NCI-H446 treated with DMSO at 0.1 percent for 48 hours (cell line): ENCODE measurements at places on chromosomes 16 and 17.

DNA sequence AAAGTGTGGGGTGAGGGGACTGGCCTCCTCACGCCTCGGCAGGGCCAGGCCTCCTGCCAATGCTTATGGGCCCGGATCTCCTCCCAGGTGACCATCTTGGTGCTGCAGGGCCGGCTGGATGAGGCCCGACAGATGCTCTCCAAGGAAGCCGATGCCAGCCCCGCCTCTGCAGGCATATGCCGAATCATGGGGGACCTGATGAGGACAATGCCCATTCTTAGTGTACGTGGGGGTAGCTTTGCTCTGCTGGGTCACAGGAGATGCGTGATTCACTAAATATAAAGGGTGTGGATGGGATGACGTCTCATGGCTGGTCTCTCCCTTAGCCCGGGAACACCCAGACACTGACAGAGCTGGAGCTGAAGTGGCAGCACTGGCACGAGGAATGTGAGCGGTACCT, 19.5 kb downstream of the NUP85 start:
- DNase-seq = no peak

DNA sequence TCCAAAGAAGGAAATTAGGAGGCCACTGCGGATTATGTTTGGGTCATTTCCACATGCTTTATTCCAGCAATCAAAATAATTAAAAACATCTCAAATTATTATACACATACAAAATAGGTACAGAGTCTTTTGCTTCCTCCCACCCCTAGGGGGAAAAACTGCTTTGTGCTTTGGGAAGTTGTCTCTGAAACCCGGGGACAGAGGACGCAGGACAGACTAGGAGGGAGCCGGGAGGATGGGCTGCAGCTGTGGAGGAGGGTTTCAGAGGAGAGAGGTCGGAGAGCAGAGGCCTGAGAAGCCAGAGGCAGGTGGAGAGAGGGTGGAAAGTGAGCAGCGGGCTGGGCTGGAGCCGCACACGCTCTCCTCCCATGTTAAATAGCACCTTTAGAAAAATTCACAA, 17.4 kb downstream of the COL1A1 start:
- DNase-seq = no peak

DNA sequence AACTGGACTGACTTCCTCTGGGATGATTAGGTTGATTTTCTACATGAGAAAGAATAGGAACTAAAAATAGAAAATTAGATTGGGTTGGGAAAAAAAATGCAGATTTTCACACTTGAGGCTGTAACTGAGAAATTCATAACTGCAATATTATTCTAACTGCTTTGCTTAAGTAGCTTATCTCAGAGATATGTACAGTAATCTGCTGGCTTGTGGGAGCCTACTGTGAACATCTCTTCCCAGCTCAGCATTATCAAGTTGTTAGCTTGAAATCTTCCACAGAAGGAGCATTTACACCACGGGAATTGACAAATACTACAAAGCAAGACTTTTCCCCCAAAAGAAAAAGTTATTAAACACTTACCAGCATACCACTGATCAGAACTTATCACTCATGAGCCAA, 58.9 kb downstream of the CNTNAP4 start:
- DNase-seq = no peak

- DNase-seq = no peak
These were observed 5.3 kb downstream of the PAQR4 start for GRCh38 chr16:2974319-2975056.

- DNase-seq = no peak
These were observed 516 bp downstream of the SLC16A6 start for GRCh38 chr17:68290268-68290954.

DNA sequence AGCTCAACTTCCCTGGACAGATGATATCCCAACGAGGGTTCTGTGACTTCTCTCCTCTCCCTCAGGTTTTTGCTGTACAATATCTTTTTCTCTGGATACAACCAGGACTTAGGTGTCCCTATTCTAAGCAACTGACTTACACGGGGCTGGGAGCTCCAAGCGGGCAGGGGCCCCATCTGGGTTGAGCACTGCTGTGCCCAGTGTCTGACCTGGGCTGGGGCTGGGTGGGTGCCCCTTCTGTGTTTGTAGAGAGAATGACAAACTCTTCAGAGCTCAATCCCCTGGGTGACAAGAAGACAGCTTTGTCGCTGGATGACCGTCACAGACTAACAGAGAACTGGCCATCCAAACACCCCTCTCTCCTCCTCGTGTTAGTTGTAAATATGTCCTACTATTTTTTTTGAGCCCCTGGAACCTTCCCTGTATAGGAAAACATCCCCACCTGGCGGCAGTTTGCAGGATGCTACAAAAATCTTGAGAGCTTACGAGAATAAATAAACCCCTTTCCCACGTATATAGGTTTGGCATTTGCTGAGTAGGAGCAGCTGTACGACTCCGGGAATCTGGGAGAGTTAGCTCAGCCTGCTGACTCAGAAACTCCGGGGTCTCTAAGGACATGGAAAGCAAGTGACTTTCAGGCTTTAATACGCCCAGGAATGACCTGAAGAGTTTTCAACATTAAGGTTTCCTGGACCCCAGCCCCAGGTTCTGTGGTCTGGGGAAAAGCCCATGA, 23.7 kb upstream of the RCVRN start:
- DNase-seq = no peak

DNA sequence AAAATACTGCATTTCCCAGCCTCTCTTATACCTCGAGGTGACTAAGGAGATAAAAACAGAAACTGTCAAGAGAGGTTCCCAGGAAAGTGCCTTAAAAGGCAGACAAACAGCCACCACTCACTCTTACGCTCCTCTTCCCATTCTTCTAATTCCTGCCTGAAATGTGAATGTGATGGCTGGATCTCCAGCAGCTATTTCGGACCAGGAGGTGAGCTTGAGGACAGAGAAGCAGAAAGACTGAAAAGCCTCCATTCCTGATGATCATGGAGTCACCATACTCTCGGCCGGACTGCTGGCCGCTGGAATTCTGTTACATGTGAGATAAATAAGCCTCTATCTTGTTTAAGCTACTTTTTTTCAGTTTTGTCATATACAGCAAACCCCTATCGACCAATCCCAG, 41.4 kb upstream of the ABR start:
- DNase-seq = no peak

- no peak for DNase-seq
These were observed 7.3 kb downstream of the NT5C start for GRCh38 chr17:75124041-75124818.
